HCT116 (cell line): ENCODE measurements at places on chromosomes 1 and 21.

DNA sequence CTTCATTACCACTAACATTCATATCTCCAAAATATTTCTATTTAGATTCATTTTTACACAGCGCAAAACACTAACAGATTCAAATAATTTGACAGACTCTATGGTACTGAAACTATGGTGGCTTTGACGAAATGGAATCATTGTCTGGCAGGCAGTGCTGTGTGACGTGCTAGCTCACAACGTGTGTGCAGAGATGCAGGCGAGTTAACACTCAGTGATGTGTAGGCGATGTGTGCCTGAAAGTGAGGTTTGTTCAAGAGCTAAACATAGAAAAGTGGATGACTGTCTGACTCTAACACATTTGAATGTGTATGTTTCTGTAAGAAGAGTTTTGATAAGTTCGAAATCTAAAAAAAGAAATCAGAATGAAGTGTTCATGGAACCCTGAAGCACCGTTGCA, 97.7 kb downstream of the RYR2 start:
- H3K36me3 ChIP-seq: no peaks in the 10 kb centered on the region
- no peaks in the 10 kb centered on the region for H3K4me1 ChIP-seq
- H3K27ac ChIP-seq: no peak overlapping the region
- no peak for DNase-seq
- no peaks in the 10 kb centered on the region for H3K27me3 ChIP-seq

DNA sequence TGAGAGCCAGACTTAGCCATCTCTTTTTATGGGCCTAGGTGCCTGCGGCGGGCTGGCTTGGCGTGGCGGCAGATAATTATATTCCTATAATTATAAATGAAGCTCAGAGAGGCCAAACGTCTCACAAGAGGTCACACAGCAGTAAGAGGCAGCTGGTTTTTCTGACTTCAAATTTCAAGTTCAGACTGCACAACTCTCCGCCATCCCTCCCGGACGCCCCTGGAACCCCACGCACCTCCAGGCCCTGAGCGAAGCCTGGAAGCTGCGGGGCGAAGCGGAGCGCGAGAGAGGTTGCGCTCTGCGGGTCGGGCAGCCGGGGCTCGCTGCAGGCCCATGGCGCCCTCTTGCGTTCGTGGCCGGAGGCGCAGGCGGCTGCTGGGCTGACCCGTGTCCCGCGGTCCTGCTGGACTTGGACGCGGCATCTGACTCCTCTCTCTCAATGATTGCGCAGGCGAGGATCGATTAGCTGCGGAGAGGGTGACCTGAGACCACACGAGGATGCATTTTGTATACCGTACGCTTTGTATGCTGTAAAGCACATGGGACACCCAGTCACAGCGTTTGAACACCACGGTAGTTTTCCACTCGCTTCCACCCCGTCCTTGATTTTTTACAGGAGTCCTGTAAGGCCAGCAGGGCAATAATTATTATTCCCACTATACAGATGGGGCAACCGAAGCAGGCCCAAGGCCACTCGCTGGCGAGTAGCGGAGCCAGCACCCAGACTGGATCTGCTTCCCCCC, 272.7 kb downstream of the FOXD2 start:
- H3K36me3 ChIP-seq: no peaks in the 10 kb centered on the region
- peak; percentile 28 for DNase-seq
- peak overlapping the region; percentile 16; the same call in 1 of the 2 replicates for H3K4me3 ChIP-seq
- peaks cover 28% of the 10 kb centered on the region for H3K27me3 ChIP-seq

GRCh38 chr1:100065183-100065968, 67.4 kb downstream of the SASS6 start:
- H3K36me3 ChIP-seq: peaks cover 10% of the 10 kb centered on the region; the same call in 1 of the 2 replicates
- no peaks in the 10 kb centered on the region for H3K4me1 ChIP-seq
- H3K27ac ChIP-seq: no peak overlapping the region
- DNase-seq: no peak

DNA sequence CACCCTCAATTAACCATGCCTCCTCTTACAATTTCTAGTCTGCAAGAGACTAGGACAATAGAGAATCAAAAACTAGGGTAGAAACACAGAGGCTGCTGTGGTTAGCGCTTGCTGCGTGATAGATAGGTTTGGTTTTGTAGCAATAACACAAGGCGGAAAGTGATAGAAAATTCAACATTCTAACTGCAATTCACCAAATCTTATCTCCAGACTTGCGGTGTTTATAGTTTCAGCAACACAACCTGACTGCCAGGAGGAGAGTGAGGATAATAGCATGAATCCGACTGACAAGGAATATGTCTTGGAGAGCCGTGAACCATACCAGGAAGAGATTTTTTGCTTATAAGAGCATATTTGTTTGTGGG, 30.7 kb upstream of the IFNAR2 start:
- DNase-seq: no peak
- H3K27ac ChIP-seq: no peak overlapping the region
- H3K4me1 ChIP-seq: peaks cover 1% of the 10 kb centered on the region
- H3K27me3 ChIP-seq: no peaks in the 10 kb centered on the region
- no peak overlapping the region for H3K4me3 ChIP-seq

GRCh38 chr1:92473781-92474495, 12.8 kb downstream of the GFI1 start:
- DNase-seq: no peak
- H3K36me3 ChIP-seq: no peaks in the 10 kb centered on the region
- no peak overlapping the region for H3K4me3 ChIP-seq
- H3K27me3 ChIP-seq: no peaks in the 10 kb centered on the region
- no peaks in the 10 kb centered on the region for H3K4me1 ChIP-seq

DNA sequence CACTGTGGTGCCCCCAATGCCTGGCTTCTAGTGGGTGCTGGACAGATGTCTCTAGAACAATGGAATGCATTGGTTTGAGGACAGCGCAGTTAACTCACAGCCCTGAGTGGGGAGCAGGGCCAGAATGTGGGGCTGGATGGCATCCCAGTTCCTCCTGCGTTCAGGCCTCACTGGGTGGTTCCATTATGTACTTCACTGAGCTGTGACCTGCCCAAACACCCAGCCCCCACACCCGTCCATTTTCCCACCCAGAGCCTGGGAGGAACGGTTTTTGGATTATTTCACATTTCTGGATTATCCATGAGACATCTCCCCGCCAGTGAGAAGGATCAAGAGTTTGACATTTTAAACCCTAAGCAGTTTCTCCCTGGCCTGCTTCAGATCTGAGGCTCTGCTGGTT, 55.3 kb upstream of the WASF2 start:
- DNase-seq: no peak
- no peaks in the 10 kb centered on the region for H3K27me3 ChIP-seq
- no peak overlapping the region for H3K27ac ChIP-seq
- H3K36me3 ChIP-seq: peaks cover 15% of the 10 kb centered on the region; the same call in 1 of the 2 replicates
- peaks cover 63% of the 10 kb centered on the region for H3K4me1 ChIP-seq
- no peak overlapping the region for H3K4me3 ChIP-seq

- H3K4me1 ChIP-seq: peaks cover 6% of the 10 kb centered on the region; the same call in 1 of the 2 replicates
- H3K4me3 ChIP-seq: no peak overlapping the region
- H3K36me3 ChIP-seq: peaks cover 12% of the 10 kb centered on the region
- H3K27me3 ChIP-seq: no peaks in the 10 kb centered on the region
- H3K27ac ChIP-seq: no peak overlapping the region
These were observed 8.7 kb downstream of the B3GALNT2 start for GRCh38 chr1:235495551-235495950.

GRCh38 chr1:223847781-223848345, 2.1 kb upstream of the TP53BP2 start:
- peaks cover 23% of the 10 kb centered on the region for H3K4me1 ChIP-seq
- no peaks in the 10 kb centered on the region for H3K27me3 ChIP-seq
- no peaks in the 10 kb centered on the region for H3K36me3 ChIP-seq
- no peak overlapping the region for H3K4me3 ChIP-seq

DNA sequence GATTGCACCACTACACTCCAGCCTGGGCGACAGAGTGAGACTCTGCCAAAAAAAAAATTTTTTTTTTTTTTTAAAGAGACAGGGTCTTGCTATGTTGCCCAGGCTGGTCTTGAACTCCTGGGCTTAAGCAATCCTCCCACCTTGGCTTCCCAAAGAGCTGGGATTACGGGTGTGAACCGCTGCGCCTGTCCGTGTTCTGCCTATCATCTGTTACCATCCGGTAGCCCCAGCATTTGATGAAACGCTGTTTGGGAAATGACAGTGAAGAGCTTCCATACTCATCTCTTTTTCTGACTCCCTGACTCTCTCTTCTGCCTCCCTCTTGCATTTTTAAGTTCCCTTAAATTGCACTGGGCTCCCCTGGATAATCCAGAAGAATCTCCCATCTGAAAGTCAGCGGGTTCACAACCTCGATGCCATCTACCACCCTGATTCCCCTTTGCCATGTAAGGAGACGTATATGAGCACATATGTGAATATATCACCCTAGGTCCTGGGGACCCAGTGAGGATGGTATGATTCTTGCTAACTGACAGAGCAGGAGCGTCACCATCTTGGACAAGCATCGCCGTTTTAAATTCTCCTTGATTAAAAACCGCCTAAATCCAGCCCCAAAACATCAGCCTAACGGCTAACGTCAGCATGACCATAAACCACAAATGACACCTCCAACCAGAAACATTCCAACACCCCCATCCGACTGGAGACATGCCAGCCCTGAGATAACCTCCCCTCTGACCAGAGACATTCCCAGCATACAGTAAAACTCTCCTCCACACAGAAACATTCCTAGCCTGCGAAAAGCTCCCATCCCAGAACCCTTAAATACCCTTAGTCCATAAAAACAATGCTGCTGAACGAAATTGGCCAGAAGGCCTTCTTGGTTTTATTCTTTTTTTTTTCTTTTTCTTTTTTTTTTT, 12.4 kb downstream of the TNFRSF8 start:
- no peak overlapping the region for H3K27ac ChIP-seq
- no peak for DNase-seq
- no peaks in the 10 kb centered on the region for H3K36me3 ChIP-seq
- H3K4me3 ChIP-seq: no peak overlapping the region
- H3K27me3 ChIP-seq: no peaks in the 10 kb centered on the region
- H3K4me1 ChIP-seq: no peaks in the 10 kb centered on the region

GRCh38 chr1:211975152-211975941, 60.0 kb downstream of the INTS7 start:
- peaks cover 19% of the 10 kb centered on the region; the same call in 1 of the 2 replicates for H3K36me3 ChIP-seq
- no peak for DNase-seq
- H3K27me3 ChIP-seq: no peaks in the 10 kb centered on the region
- H3K27ac ChIP-seq: no peak overlapping the region

GRCh38 chr1:192700834-192701271, 64.9 kb downstream of the RGS13 start:
- peak overlapping the region; percentile 25 for H3K4me3 ChIP-seq
- peak; percentile 56 for DNase-seq
- no peaks in the 10 kb centered on the region for H3K27me3 ChIP-seq
- peaks cover 55% of the 10 kb centered on the region for H3K4me1 ChIP-seq

GRCh38 chr1:1344655-1345361, 4.4 kb downstream of the DVL1 start:
- H3K4me1 ChIP-seq: peaks cover 41% of the 10 kb centered on the region
- peaks cover 2% of the 10 kb centered on the region for H3K36me3 ChIP-seq
- no peaks in the 10 kb centered on the region for H3K27me3 ChIP-seq
- peak overlapping the region; percentile 100 for H3K27ac ChIP-seq
- DNase-seq: peak; percentile 95
- peak overlapping the region; percentile 55 for H3K4me3 ChIP-seq
